ENCODE measurements at places on chromosomes 4 and X. TPM values are rescaled to one million over a fixed set of nuclear protein-coding genes. Genes with fewer than 3 reads are reported as not detected.

Gene PLXNA3
- 58.3 TPM for total RNA-seq

Gene SHISA3
- total RNA-seq = 12.9 TPM

Gene LIAS
- total RNA-seq = 5.8 TPM

Gene ASMTL
- total RNA-seq = 17.9 TPM

Gene HOPX
- 0.26 TPM for total RNA-seq

Gene COX7B2
- total RNA-seq = not detected

Gene SHOX
- not detected for total RNA-seq

Gene SPON2
- total RNA-seq = 7.2 TPM

Gene SPANXA2
- total RNA-seq = not detected

Gene ETDB
- total RNA-seq = not detected

Gene CXorf49
- not detected for total RNA-seq

Gene GAGE1
- not detected for total RNA-seq

Gene RELL1
- total RNA-seq = 53.2 TPM

Gene PLP1
- 0.46 TPM for total RNA-seq

Gene TEX13D
- not detected for total RNA-seq

Gene ADH6
- total RNA-seq = not detected

Gene PABPC1L2A
- total RNA-seq = not detected

Gene TLR1
- total RNA-seq = 1.5 TPM

Gene DMRTC1
- not detected for total RNA-seq

Data from smooth muscle cell of the pulmonary artery (primary cell).